ENCODE measurements at places on chromosomes 1 and 21.

GRCh38 chr1:205581321-205581980 lies 50.4 kb downstream of the ELK4 start:
- no peak for DNase-seq

GRCh38 chr1:156025876-156026275 lies 5.1 kb upstream of the SSR2 start:
- peak; percentile 41 for DNase-seq

DNA sequence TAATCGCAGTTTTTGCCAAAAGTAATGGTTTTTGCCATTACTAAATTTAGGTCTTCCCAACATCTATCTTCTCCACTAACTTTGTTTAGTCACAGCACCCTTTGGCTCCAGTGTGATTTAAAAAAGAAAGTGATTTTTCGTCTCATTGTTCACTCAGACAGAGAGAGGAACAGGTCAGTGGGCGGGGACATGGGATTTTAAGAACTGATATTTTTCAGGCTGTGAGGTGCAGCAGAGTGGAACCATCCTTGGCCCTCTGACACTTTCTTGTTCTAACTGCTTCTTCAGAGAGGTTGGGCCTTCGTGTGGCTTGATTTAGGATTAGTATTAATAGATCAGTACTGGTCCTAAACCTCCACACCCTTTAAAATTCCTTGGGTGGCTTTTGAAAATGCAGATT lies 38.8 kb downstream of the CASQ2 start:
- no peak for DNase-seq

- no peak for DNase-seq
Observed at GRCh38 chr1:119605686-119606085, 42.4 kb downstream of the ZNF697 start.

DNA sequence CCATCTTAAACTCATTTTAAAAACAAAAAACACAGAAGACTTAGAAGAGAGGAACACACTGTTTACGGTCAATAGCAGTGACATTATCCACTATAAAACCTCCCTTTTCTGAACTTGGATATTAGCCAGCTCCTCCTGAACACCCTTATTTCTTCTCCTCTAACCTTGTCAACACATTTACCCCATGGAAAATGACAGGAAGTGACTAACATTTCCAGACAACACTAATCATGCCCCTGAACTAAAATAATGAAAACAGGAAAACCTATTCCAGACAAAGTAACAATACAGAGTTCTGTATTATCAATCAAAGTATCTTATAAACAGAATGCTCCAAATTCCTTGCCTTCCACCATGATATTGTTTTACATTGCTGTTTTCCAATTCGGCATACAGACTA lies 45.3 kb downstream of the PALMD start:
- DNase-seq = no peak

GRCh38 chr1:206842854-206843253 lies 22.6 kb upstream of the IL20 start:
- no peak for DNase-seq

DNA sequence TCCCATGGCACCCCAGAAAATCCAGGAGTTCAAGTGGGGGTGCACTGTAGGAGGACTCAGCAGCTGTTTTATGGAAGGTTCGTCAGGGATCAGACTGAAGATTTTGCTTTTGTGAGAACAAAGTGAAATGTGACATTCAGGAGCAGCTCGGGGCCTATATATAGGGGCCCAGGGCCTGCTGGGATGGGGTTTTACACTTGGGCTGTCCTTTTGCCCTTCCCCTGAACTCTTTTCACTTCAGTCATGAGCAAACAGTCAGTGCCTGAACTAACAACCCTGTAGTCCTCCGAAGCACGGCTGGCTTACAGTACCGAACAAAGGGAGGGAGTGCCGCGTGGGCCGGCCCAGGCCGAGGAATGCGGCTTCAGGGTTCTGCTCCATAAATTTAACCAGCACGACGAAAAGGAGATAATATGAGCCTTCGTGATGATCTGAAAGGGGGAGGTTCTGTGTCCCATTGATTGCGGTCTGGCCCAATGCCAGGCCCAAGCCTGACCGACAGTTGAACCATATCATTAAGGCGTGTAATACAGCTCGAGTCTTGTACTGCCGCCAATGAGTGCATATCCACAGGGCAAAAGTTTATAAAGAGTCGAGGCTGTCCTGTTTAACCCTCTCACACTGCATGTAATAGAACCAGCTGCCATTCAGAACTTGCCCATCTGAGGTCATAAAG lies 139.9 kb downstream of the DHRS3 start:
- peak; percentile 99 for DNase-seq

GRCh38 chr1:106344494-106344893 lies 712.0 kb upstream of the PRMT6 start:
- DNase-seq = peak; percentile 30

DNA sequence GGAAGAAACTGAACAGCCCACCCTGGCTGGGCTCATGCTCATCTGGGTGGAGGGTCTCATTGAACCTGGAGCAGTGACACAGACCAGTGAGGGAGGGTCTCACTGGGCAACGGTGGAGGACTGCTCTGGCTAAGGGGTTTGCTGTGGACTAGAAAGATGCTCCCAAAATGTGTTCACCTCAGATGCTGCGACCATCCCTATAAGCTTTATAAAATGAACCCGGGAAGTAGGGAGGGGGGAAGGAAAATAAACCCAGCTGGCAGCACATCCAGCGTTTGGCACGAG lies 34.5 kb upstream of the LBR start:
- DNase-seq = no peak

GRCh38 chr21:42445311-42445710 lies 41.6 kb downstream of the UBASH3A start:
- no peak for DNase-seq

DNA sequence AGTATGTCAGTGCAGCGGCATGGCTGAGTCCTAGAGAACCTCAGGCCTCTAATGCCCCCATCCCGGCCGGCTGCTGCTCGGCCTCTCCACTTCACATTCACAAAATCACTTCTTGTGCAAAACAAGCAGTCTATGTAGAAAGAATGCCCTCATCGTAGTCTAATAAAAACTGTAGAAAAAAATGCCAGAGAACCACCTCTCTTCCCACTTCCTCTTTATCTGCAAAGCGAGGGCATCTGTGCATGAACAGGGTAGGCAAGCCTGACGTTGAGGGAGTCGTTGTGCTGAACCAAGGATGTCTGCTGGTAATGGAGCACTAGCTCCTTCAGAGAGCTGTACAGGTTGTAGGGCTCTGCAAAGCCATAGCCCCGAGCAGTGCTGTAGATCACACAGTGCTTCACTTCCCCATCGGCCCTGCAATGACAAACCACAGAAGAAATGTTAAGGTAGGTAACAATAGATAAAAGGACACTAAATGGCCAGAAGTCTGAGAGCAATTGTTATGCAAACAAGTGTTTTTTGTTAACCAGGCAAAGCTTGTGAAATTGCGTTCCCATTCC lies 88.9 kb downstream of the PIK3R3 start:
- no peak for DNase-seq

DNA sequence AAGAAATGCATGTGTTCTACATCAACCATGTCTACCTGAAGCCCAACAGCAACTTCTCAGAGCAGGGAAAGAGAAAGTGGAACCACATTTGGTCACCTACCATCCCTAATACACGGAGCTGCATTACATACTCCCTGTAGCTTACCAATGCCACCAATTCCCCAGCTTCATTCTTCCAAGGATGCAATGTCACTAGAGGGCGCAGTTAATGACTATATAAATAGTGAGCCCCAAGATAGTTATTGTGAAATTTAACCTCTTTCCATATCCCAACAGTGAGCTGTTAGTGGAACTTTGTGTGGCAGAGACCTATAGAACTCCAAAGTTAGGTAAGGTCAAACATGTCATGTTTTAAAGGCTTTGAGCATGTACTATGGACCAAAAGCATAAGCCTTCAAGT lies 618.3 kb downstream of the SMYD3 start:
- peak; percentile 58 for DNase-seq

GRCh38 chr1:222811671-222812070 lies 3.2 kb upstream of the DISP1 start:
- DNase-seq = no peak

DNA sequence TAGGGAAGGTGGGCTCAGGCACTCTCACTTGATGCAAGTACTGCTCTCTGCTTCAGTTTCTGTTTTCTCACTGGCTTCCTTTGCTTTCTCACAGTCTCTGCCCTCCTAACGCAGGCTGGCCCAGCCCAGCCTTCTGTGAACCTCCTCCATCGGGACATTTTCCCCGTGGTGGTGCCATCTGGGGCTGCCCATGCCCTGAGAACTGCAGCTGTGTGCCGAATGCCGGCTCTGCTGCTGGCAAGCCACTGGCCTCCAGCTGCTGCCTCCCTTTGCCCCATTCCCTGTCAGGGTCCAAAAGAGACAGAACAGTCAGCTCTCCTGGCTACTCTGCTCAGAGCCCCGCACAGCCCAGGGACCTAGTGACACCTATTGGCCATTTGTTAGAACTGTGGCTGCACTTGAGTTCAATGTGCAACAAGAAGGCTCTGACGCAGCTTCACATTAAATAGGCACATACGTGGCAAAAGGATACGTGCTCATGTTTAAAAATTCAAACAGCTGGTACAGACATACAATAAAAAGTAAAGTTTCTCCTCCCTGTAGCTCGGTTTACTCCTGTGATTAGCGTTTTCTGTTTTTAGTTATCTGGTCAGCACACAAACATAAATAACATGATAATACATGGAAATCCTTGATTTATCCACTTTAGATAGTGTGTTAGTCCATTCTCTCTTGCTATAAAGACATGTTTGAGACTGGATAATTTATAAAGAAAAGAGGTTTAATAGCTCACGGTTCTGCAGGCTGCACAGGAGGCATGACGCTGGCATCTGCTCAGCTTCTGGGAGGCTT lies 46.6 kb downstream of the FCRL5 start:
- peak; percentile 54 for DNase-seq

DNA sequence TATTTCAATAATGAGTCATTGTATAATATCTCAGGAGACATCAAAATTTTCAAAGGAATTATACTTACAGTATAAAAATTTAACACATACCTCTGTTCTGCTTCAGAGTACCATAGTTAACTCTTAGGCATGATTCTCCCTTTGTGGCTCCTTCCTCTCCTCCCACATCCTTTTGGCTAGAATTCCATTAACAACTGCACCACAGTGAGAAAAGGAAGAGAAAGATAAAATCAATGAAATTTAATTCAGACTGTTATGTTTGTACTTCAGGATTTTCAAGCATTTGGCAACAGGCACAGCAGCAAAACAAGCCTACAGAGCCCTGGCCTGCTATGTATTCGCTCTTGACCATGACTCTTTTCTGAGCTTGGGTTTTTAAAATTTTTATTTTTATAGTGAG lies 57.2 kb upstream of the SGIP1 start:
- no peak for DNase-seq

- peak; percentile 99 for DNase-seq
Observed at GRCh38 chr1:150162862-150163706, 13.4 kb downstream of the PLEKHO1 start.

GRCh38 chr1:156859523-156860112 lies 701 bp upstream of the INSRR start:
- peak; percentile 16 for DNase-seq

- DNase-seq = no peak
Observed at GRCh38 chr1:14590411-14591180, 7.9 kb upstream of the KAZN start.
